ENCODE measurements at places on chromosomes 1 and 21. TPM values are rescaled to one million over a fixed set of nuclear protein-coding genes. Genes with fewer than 3 reads are reported as not detected.

The TRNP1 gene
- 31.2 TPM for total RNA-seq

GRCh38 chr1:58753431-58753866 is 30.4 kb downstream of the JUN start:
- H3K4me3 ChIP-seq, result no peak overlapping the region
- DNase-seq, result no peak
- H3K4me1 ChIP-seq, result peaks cover 20% of the 10 kb centered on the region
- peak overlapping the region; percentile 37 for H3K27ac ChIP-seq
- no peaks in the 10 kb centered on the region for H3K36me3 ChIP-seq
- H3K27me3 ChIP-seq, result no peaks in the 10 kb centered on the region

- no peaks in the 10 kb centered on the region for H3K36me3 ChIP-seq
- DNase-seq, result no peak
- no peaks in the 10 kb centered on the region for H3K27me3 ChIP-seq
- H3K4me1 ChIP-seq, result no peaks in the 10 kb centered on the region
- H3K27ac ChIP-seq, result no peak overlapping the region
- no peak overlapping the region for H3K4me3 ChIP-seq
Measured at GRCh38 chr1:4794020-4794780, 139.8 kb downstream of the AJAP1 start.

GRCh38 chr1:40310129-40310461 is 7.0 kb downstream of the COL9A2 start:
- H3K4me1 ChIP-seq, result no peaks in the 10 kb centered on the region
- H3K4me3 ChIP-seq, result no peak overlapping the region

DNA sequence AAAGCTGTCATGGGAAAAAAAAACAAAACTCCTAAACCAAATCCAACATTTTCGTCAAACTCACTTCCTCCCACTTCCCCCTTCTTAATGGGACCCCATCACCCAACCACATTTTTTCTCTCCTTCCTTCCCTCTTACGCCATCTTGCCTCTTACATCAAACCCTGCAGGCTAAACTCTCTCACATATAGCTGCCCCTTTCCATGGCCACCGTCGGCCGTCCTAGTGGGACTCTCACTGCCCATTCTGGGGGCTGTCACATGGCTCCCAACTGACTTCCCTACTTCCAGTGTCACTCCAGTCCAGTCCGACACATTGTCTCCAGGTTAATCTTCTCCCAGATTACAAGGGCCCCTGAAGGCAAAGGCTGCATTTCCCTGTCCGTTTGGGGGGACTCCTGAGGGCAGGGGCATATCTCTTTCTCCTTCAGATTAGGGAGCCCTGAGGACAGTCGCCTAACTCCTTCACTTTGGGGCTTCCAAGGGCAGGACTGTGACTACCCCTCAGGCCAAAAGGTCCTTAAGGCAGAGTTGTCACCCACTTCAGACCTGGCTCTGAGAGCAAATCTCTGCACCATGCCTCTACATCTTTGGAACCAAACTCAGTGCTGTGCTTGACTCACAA is 658 bp downstream of the UBXN11 start:
- H3K4me1 ChIP-seq, result peaks cover 10% of the 10 kb centered on the region
- no peak for DNase-seq
- H3K36me3 ChIP-seq, result no peaks in the 10 kb centered on the region
- no peaks in the 10 kb centered on the region for H3K27me3 ChIP-seq
- no peak overlapping the region for H3K27ac ChIP-seq
- peak overlapping the region; percentile 86 for H3K4me3 ChIP-seq

DNA sequence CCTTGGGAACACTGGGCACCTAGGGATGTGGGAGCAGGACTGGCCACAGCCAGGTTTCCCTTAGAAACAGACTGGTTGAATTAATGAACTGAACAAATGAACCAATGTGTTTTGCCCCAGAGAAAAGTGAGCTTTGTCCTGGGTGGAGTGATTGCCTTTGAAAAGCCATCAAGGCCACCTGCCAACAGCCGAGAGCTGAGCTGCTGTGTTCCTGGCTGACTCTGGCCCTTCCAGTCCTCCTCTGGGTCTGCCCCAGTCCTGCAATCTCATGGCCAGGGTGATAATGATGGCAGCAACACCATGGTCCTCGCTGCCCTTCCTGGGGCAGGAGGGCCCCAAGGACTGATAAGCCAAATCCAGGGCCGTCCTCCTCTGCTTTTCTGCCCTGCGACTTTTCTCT is 18.2 kb upstream of the GJA9 start:
- DNase-seq, result no peak
- H3K36me3 ChIP-seq, result no peaks in the 10 kb centered on the region
- no peaks in the 10 kb centered on the region for H3K27me3 ChIP-seq
- no peak overlapping the region for H3K4me3 ChIP-seq
- H3K27ac ChIP-seq, result no peak overlapping the region

- no peaks in the 10 kb centered on the region for H3K4me1 ChIP-seq
- peak overlapping the region; percentile 62 for H3K27ac ChIP-seq
- H3K27me3 ChIP-seq, result no peaks in the 10 kb centered on the region
- no peaks in the 10 kb centered on the region for H3K36me3 ChIP-seq
Measured at GRCh38 chr1:28329395-28330153, 734 bp downstream of the MED18 start.

- H3K4me3 ChIP-seq, result no peak overlapping the region
- no peaks in the 10 kb centered on the region for H3K36me3 ChIP-seq
- H3K27me3 ChIP-seq, result no peaks in the 10 kb centered on the region
- no peak for DNase-seq
- peaks cover 20% of the 10 kb centered on the region for H3K4me1 ChIP-seq
Measured at GRCh38 chr1:185650602-185651230, 83.5 kb upstream of the HMCN1 start.

DNA sequence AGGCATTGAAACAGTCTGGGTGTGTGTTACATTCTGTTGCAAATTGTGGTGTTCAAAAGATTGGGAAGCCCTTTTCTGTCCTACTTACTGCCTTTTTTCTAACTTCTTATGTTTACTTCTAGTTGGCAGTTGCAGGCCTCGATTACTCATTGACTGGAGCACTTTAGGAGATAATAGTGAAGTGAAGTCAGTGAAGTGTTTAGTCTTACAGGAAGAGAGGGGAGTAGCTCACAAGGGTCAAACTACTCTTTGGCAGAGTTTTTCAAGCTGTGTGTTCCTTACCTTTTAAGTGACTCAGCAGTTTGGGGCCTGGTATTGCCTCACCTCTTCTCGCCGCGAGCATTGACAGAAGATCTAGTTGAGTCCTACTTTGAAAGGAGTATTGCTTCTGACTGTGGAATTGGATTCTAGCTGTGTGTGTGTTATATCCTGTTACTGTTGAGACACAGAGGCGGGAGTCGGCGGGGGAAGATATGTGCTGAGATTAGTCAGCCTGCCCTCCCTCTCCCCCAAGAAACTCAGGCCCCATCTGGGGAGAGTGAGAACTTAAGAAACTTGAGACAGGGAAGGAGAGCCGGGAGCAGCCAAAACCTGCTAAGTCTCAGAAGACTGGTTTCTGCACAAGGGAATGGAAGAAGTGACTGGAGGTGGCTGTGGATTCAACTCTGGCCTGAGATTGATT is 19.3 kb downstream of the AHCYL1 start:
- H3K4me3 ChIP-seq, result no peak overlapping the region
- H3K27me3 ChIP-seq, result no peaks in the 10 kb centered on the region
- no peaks in the 10 kb centered on the region for H3K36me3 ChIP-seq
- no peak overlapping the region for H3K27ac ChIP-seq

DNA sequence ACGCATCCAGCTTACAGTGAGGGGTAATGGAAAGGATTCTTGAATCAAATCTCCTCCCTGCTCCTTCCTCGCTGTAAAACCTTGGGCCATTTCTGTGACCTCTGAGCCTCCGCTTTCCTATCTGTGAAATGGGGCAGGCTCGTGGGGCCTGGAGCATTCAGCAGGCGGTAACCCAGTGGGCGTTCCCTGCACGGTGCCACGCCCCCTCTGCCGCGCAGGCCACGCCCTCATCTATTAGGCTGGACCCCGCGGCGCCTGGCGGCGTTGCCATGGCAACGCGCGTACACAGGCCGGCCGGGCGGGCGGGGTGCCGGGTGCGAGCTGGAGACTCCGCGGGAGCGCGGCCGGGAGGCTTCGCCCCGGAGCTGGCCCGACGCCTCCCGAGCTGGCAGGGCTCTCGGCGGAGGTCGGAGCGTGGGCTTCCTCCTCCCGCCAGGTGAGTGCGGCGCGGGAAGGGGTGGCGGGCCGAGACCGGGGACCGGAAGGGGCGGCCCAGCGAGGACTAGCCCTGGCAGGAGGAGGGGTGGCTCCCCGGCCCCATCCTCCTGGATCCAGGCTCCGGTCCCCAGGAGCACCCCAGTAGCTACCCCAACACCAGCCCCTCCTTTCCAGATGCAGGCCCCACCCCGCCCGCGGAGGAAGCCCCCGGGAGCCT is at the start of gene FHAD1:
FHAD1 (plus strand) TSS at position 264 of the 655 bp plus-strand sequence. CDS start 4,562 bp downstream, outside the sequence.
- H3K36me3 ChIP-seq, result no peaks in the 10 kb centered on the region
- peak within 1 kb of the TSS; percentile 23 for H3K27ac ChIP-seq
- H3K4me3 ChIP-seq, result peak within 1 kb of the TSS; percentile 59
- peak; percentile 76 for DNase-seq

DNA sequence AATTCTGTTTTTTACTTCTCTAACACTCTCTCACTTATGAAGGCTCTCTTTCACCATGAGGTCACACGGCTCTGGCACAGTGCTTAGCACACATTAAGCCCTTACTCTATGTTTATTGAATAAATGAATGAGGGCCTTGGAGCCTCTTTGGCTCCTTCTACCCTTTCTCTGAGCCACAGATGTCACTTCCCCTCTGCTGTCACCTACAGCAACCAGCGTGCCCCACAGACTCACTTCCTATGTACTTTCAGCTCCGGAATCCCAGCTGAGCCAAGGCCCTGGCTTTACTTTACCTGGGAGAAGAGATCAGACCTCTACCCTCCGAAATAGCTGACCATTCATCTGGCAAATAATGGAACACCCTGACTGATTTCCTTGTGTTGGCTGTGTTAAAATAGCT is 53.7 kb upstream of the HMCN1 start:
- H3K27ac ChIP-seq, result no peak overlapping the region
- H3K4me3 ChIP-seq, result no peak overlapping the region
- no peak for DNase-seq
- no peaks in the 10 kb centered on the region for H3K4me1 ChIP-seq
- no peaks in the 10 kb centered on the region for H3K36me3 ChIP-seq
- H3K27me3 ChIP-seq, result no peaks in the 10 kb centered on the region

- no peak overlapping the region for H3K27ac ChIP-seq
- H3K36me3 ChIP-seq, result no peaks in the 10 kb centered on the region
- H3K27me3 ChIP-seq, result no peaks in the 10 kb centered on the region
Measured at GRCh38 chr1:54559771-54560231, 11.8 kb downstream of the ACOT11 start.

- no peak overlapping the region for H3K4me3 ChIP-seq
- no peaks in the 10 kb centered on the region for H3K4me1 ChIP-seq
- no peak for DNase-seq
- no peaks in the 10 kb centered on the region for H3K36me3 ChIP-seq
Measured at GRCh38 chr1:12756768-12757413, 10.9 kb downstream of the CFAP107 start.

GRCh38 chr1:94438692-94439276 is 20.6 kb downstream of the ABCD3 start:
- H3K27ac ChIP-seq, result no peak overlapping the region
- no peaks in the 10 kb centered on the region for H3K27me3 ChIP-seq
- H3K36me3 ChIP-seq, result no peaks in the 10 kb centered on the region
- H3K4me1 ChIP-seq, result peaks cover 2% of the 10 kb centered on the region
- H3K4me3 ChIP-seq, result no peak overlapping the region

DNA sequence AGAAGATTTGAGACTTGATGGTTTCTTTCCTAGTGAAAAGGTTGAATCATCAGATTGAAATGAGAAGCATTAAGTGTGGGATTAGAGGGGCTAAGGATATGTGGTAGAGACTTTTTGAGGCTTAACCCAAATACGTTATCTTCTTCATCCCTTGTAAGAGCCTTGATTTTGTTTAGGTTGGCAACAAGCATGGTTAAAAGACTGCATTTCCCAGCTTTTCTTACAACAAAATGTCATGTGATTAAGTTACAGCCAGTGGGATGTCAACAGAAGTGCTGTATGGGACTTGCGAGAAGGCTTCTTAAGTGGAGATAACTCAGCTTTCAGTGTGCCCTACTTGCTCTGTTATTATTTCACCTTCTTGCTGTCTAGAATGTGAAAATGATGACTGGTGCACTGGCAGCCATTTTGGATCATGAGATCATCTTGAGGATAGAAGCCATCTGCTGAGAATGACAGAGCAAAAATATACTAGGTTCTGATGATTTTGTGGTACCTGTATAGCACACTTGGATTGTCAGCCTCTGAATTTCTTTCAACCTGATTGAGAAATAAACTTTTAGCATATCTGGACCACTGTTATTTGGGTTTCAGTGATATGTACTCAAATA is 41.3 kb upstream of the GNG12 start:
- no peak overlapping the region for H3K27ac ChIP-seq
- H3K4me1 ChIP-seq, result no peaks in the 10 kb centered on the region
- H3K4me3 ChIP-seq, result no peak overlapping the region
- DNase-seq, result no peak

DNA sequence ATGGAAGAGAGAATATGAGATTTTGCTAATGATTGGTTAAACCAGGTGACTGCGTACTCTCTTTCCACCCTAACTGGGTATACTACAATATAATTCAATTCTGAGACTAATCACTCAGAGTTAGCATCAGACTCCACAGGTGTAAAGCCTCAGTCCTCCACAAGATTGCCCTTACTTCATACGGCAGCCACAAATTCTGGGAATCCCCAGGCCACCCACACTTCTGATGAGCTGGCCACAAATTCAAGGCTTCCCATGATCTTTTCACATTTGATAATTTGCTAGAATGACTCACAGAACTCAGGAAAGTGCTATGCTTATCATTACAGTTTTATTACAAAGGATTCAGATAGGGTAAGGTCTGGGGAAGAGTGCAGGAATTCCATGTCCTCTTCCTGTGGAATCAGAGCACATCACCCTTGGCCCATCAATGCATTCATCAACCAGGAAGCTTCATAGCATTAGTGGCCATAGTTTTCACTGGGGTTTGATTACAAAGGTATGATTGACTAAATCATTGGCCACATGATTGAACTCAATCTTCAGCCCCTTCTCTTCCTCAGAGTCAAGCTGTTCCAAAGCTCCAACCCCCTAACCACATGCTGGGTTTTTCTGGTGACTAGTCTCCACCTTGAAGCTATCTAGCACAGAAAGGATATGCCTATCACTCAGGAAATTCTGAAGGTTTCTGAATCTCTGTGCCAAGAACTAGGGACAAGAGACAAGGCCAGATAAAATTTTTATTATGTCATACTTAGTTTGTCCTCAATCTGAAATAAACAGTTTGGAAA is 131.7 kb downstream of the HHIPL2 start:
- H3K36me3 ChIP-seq, result no peaks in the 10 kb centered on the region
- H3K27me3 ChIP-seq, result no peaks in the 10 kb centered on the region
- H3K27ac ChIP-seq, result no peak overlapping the region
- H3K4me1 ChIP-seq, result no peaks in the 10 kb centered on the region

DNA sequence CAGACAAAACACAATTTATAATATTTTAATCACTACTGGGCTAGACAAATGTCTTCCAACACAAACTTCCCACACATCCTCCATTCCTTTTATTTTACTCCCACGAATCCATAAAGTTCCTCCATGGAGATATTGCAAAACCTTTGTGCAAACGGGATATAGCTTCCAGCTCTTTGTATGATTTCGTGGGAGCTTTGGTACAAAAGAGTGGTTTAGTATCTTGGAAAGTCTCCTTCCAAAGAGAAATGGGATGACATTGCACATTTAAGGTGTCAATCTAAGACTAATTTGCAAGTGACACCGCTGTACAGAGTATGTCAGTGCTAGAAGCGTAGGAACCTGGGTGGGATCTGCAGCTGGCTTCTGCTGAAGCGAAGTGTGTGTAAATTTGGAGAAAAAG is 455.2 kb upstream of the RUNX1 start:
- no peaks in the 10 kb centered on the region for H3K36me3 ChIP-seq
- H3K4me3 ChIP-seq, result no peak overlapping the region
- H3K4me1 ChIP-seq, result no peaks in the 10 kb centered on the region
- H3K27me3 ChIP-seq, result no peaks in the 10 kb centered on the region
- no peak for DNase-seq

Data from pancreas (tissue), 10 donors.